IPS-NIHi11 (cell line): ENCODE measurements at places on chromosomes 1 and 21.

DNA sequence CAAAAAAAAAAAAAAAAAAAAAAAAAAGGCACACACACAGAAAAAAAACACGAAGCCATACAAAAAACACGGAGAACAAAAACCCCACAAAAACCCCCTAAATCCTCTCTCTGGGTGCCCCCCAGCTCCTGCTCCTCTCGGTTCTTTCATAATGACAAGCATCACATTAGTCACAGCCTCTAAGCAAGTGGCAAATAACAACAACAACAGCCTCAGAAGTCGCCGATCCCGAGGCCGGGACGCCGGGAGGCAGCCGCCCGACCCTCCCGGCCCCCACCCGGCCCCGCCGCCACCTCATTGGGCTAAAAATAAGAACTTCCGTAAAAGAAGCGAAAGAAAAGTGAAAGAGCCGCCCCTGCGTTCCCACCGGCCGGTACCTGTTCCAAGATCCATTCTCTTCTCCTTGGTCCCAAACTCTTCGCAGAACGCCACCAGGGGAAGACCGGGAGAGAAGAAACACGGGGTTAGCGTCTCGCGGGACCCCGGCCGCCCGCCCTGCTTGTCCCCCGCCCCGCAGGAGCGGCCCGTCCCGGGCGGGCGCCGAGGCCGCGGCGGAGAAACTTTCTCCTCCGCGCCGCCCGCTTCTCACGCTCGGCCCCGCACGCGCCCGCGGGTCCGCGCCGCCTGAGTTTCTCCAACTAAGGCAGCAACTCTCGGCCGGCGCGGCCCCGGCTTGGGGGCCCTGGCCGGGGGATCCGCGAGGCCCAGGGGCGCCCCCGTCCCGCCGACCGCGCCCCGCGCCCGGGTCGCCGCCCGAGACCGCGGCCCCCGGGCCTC, 102.8 kb downstream of the CASZ1 start:
- DNase-seq, result peak; percentile 58

- DNase-seq, result peak; percentile 37
Observed at GRCh38 chr1:246768403-246769020, 44.3 kb downstream of the SCCPDH start.

GRCh38 chr21:39632796-39633442, 20.2 kb downstream of the B3GALT5 start:
- DNase-seq, result no peak

DNA sequence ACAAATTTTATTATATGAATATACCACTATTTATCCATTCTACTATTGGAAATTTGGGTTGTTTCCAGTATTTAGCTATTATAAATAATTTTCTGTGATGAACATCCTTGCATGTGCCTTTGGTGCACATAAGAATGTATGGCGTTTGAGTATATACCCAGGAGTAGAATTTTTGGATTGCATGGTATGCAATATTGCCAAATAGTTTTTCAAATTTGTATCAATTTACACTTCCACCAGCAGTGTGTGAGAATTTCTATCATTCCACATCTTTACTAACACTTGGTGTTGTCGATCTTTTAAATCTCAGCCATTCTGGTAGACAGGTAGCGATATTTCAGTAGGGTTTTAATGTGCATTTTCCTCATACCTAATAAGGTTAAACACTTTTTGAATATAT, 9.2 kb upstream of the FNBP1L start:
- no peak for DNase-seq

- DNase-seq, result peak; percentile 98
Observed at GRCh38 chr1:201361652-201362504, 15.6 kb downstream of the TNNT2 start.
